Kasumi-1 (cell line): ENCODE measurements at places on chromosomes 2 and 18.

DNA sequence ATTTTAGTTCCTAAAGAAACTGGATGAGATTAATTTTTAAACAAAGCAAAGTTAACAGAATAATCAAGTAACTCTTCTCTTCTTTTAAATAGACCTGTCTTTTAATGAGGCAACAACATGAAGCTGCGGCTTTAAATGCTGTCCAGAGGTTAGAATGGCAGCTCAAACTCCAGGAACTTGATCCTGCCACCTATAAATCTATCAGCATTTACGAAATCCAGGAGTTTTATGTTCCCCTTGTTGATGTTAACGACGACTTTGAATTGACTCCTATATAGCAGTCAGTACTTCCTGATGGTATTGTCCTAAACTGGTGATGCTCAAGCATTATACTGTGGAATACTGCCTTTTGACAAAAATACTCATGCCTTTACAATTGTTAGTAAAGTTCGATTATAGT is 53.7 kb upstream of the TWSG1 start:
- DNase-seq, result no peak

DNA sequence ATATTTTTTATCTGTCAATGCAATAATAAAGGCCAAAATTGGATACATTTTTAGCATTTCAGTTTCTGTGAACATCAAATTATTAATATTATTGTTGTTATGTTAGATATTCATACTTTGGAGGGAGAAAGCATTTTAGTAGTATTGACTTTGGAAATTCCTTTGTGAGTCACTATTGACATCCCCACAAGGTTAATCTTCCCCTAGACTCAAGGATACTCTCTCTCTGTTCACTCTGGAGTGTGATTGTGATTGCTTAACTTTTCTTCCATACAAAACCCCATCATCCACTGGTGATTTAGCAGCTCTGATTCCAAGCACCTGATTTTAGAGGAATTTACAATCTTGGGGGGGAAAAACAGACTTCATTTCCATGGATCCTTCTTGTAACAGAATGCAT is 352.0 kb downstream of the THSD7B start:
- no peak for DNase-seq

DNA sequence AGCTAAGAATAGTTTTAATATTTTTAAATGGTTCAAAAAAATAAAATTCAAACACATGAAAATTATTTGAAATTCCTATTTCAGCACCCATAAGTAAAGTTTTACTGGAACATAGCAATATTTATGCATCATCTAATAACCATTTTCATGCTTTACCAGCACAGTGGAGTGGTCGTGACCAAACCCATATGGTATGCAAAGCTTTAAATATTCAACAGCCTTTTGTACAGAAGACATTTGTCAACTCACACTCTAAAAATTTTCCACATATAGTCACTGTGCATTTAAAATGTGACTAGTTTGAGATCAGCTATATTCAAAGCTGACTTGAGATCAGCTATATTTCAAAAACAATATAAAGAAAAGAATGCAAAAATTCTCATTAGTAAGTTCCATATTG is 46.2 kb downstream of the PUM2 start:
- no peak for DNase-seq

- DNase-seq, result no peak
Measured at GRCh38 chr2:15389326-15389700, 171.8 kb downstream of the NBAS start.

DNA sequence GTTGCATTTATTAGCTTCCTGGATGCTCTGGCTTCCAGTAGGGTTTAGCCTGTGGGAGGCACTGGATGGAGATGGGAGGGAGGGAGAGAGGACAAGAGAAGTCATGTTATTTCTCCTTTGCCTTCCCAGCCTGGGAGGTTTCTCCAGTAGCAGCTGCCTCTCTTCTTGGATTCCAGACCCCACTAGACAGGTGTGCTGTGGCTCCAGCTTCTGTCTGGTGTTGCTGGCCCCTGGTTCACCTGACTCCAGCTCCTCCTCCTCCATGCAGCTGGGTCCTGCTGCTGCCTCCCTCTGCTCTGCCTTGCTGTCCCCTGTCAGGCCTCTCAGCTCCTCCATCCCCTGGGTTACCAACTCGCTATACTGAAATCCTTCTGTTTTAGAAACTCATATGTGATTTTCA is 188.9 kb upstream of the TNP1 start:
- no peak for DNase-seq

- peak; percentile 32 for DNase-seq
Measured at GRCh38 chr2:218465987-218466633, 47.2 kb downstream of the VIL1 start.

DNA sequence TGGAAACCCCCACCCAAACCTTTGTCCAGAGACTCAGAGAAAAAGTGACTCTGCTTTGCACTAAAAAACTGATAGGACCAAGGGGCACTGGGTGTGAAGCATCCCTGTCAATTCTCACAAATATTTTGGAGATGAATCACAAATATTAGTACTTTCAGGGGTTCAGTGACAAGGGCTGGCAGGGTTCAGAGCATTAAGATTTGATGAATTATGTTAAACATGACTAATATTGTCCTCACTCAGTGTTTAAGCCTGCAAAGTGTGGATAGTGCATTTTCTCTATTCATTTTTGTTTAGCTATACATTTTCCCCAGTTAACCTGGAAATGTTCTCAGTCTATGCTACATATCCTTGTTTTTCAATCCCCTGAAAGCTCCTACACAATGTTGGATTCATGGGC is 65.3 kb upstream of the CCDC68 start:
- DNase-seq, result no peak

GRCh38 chr2:38574278-38574677 is 28.4 kb downstream of the HNRNPLL start:
- DNase-seq, result no peak

DNA sequence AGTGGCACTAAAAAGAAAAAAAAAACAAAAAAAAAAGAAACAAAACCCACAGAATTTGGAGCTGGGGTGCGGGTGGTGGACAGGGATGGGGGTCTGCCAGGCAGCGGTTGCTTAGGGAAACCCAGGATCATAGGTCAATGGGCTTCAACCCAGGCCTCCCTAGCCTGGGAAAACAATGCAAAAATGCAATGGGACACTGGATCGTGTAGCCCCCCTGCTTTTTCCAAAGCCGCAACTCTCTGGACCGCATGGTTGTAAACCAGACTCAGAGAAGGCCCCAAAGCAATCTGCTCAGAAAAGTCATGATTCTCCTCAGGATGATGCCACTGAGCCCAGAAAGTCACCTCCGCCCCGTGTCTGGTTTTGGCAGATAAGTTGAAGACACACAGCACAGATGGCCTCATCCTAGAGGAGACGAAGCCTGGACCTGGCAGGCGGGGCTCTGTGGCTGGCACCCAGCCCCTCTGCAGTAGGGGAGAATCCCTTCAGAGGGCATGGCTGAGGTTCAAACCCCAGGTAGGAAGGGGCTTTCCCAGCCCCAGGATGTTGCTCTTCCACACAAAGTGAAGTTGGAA is 5.1 kb downstream of the DLX2 start:
- DNase-seq, result no peak

GRCh38 chr2:128341621-128342020 is 23.0 kb upstream of the HS6ST1 start:
- DNase-seq, result no peak

DNA sequence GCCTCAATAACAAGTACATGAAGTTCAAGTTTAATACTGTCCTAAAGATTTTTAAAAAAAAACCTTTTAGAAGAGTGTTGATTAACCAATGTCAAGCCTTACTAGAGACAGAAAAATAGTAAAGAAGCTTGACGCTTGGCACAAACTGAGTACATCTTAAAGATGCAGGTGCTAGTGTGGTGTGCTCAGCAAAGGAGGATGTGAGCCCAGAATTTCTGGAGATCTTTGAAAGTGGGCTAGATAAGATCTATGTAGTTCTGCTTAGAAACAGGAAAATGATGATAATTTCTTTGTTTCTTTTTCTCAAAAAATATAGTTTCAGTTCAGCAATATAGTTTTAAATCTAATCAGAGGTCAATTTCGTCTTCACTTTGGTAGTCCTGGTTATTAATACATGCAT is 118.3 kb upstream of the KLHL14 start:
- DNase-seq, result no peak

GRCh38 chr2:42859006-42859552 is 66.7 kb upstream of the HAAO start:
- DNase-seq, result peak; percentile 87

GRCh38 chr2:113324684-113325160 is 46.0 kb upstream of the PAX8 start:
- DNase-seq, result peak; percentile 44

GRCh38 chr2:165778653-165779451 is 15.2 kb downstream of the GALNT3 start:
- DNase-seq, result peak; percentile 91

- no peak for DNase-seq
Measured at GRCh38 chr2:85470850-85471800, 52.6 kb downstream of the SH2D6 start.

GRCh38 chr2:80252294-80252986 is 52.1 kb downstream of the LRRTM1 start:
- DNase-seq, result no peak

- DNase-seq, result no peak
Measured at GRCh38 chr2:115874427-115874826, 1432.0 kb downstream of the DPP10 start.

DNA sequence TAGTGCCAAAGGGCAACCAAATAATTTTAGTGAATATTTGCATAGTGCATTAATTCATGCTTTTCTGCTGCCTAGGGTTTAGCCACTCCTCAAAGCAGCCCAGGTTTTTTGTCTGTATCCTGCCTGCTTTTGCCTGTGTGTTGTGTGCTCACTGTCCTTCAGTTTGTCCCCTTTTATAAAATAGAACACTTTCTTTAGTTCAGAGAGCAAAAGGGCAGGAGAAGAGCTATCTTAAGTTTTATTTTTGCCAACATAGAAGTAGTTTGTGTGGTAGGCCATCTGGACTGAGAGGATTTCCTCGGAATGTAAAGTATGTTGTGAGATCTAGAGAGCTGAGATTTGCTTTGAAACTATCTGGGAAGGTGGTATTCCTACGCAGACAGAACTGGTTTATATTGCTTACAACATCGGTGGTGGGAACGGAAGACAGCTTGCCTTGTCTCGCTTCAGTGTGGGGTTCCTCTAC is 64.9 kb downstream of the EML4 start:
- DNase-seq, result no peak

DNA sequence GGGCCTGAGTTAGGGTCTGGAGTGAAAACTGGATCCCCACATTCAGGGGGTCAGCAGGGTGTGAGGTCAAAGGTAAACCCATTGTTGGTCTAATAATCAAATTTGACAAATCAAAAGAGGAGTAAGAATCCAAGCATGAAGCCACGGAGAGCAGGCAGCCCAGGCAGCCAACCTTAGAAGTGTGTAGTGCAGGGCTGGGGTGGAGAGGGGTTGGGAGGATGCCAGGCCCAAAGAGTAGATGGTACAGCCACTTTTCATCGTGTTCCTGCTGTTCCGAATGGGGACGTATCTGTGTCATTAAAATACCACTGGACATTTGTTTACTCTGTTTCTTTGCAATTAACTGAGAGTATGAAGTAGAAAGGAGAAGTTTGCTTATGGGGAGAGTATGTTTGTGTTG is 16.5 kb upstream of the SPTBN1 start:
- DNase-seq, result no peak

DNA sequence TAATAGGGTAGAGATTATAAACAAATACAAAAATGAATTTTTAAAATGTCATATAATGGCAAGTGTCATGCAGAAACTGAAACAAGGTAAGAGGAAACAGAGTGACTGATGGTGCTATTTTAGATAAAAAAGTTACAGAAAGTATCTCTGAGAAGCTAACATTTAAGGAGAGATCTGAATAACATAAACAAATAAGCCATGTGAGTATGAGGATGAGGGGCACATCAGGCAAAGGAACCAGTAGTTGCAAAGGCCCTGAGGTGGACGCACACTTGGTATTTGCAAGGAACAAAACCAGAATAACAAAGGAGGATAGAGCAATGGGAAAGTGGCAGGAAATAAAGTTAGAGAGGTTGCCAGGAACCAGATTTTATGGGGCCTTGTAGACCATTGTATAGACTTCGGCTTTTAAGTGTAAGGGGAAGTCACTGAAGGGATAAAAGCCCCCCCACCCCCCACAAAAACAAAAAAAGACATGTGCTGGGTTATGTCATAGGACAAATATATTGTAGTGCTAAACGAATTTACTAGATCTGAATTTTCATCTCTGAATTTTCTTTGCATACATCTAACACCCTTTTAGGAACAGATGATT is 159.2 kb downstream of the DTNB start:
- no peak for DNase-seq

DNA sequence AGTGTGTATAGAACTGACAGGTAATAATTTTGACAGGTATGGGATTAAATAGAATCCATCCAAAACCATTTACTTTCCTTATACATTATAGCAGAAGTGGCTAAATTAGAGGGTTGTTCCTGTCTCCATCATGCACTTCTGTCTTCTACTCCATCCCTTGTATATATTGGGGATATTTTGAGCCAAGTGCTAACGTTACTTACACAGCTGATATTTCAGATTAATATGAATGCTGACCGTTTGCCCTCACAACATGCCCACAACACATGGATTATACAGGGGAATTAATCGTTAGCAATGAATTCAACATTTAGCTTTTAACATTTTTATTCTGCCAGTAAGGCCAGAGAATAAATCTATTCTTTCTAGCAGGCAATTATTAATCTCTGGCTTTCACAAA is 1125.0 kb upstream of the FAM98A start:
- no peak for DNase-seq

- no peak for DNase-seq
Measured at GRCh38 chr2:241389697-241390096, 33.6 kb downstream of the FARP2 start.

DNA sequence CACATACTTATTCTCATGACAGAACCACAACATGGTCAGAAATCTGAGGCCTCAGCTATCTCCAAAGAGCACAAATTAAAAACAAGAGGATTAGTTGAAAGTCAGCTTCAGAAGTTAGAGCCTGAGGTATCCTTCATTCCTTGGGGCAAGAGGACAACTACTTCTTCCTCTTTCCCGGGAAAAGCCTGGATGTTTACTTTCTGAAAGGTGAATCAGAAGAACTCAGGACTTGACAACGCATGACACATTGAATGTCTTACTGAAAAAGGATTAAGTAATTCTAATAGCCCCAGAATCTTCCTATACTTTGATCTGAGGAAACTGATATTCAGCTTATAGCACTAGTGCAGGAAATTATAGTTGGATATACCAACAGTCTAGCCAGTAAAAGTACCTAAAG is 573.2 kb downstream of the METTL4 start:
- DNase-seq, result no peak

DNA sequence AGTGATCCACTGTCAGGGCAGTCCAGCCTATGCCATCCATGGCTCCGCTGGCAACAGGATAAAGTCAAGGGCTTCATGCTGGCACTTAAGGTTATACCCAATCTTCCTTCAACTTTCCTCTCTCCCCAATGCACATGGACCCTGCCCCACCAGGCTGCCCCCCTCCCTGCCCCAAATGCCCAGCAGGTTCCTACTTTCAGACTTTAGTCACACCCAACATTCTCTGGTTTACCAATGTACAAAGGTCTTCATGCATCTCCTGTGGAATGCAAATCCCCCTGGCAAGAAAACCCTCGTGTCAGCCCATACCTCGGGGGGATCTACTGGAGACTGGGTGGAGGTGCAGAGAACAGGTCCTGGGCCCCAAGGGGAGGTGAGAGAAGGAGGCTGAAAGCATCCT is 59.3 kb downstream of the MCFD2 start:
- no peak for DNase-seq
